ENCODE measurements at places on chromosomes 4 and X.
A peak's percentile ranks its signal among the peaks of the same experiment; 100 is the strongest.

DNA sequence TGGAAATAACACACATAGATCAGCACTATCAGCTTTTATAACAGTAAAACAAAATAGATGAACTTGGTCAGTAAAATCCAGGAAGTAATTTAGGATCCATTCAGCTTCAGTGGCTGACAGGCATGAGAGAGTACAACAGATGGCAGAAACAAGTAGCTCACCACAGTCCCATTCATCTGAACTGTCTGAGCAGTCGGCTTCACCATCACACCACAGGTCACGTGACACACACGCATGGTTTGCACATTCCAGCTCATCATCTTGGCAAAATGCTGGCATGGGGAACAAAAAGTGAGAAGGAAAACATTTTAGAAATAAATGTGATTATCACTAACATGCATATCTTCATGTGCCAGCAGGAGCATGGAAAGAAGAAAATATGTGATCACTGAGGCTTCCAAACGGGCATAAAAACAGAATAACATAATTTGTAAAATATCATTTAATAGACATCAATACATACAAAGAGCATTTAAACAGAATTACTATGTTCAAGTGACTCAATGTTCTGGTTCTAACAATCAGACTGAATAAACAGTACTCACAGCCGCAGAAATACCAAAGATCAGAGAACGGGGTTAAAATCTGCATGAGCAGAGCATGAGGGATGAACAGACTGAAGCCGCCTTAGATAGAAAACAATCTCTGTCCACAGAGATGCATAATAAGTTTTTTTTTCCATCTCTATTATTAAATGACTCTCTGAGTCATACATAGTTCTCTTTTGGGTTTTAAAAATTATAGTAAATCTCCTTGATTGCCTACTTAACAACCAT lies 158.1 kb downstream of the ATP10D start:
- DNase-seq: peak; percentile 72

DNA sequence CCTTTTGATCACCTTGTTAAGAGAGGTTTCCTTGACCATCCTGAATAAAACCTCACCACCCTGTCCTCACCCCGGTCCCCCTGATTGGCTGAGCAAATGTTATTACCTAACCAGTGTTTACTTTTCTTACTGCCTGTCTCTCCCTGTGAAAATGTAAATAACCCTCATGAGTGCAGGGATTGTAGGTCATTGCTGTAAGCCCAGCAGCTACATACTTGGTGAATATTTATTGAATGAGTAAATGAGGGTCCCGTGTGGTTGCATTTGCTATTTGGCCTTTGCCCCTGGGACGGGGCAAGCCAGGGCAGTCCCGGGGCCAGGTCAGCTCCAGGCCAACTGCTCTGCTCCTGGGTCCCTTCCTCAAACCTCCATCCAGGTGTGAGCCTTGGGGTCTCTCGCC lies 55.5 kb upstream of the CLCN4 start:
- DNase-seq: no peak

DNA sequence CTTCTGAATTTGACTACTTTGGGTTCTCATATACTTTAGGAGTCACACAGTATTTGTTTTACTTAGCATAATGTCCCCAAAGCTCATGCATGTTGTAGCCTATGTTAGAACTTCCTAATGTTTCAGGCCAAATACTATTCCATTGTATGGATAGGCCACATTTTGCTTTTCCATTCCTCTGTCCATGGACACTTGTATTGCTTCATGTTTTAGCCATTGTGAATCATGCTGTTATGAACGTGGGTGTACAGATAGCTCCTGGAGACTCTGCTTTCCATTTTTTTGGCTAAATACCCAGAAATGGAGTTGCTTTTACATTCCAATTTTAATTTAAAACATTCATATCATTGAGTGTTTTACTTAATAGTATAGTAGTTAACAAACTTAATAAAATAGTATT lies 54.5 kb downstream of the HTT start:
- DNase-seq: no peak

DNA sequence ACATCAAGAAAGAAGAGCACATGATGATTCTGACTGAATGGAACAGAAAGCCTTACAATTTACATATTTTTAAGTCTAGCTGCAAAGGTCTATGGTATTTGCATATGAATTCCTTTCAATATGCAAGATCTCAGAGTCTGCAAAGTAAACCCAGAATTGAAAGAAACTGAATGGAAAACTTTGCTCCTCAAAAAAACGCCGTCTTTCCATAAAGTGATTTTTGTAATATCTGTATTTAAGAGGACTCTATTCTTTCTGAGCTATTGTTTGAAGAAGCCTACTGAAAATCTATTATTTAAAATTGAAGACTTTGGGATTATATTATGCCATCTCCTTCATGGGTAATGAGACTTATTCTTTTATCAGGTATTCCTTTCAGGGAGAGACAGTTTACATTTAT lies 1894.4 kb downstream of the STIM2 start:
- DNase-seq: no peak

GRCh38 chr4:3318561-3319021 lies 25.8 kb downstream of the RGS12 start:
- DNase-seq: no peak

DNA sequence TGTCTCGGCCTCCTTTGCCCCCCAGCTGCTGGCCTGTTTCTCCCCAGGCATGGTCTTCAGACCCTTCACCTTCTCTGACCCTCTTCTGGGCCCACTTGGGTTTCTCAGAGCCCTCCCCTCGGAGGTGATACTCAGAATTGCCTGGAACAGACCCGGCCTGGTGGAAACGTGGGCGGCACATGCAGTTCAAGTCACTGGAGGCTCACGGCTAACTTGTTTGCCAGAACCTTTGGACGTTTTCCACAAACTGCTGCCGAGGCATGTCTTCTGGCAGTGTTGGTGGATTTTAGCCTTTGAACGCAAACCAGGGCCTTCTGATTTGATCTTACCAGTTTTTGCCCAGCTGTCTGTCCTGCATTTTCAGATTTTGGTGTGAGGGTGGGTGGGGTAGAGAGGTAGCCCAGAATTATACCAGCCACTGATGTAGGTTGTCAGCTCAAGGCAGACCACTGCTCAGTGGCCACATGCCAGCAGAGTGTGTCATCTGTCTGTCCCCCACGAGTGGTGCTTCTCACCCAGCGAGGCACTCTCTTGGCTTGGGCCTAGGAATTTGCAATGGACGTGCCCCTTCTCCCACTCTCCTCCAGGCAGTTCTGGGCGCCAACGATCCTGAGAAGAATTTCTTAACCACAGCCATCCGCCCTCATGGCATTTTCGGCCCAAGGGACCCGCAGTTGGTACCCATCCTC lies 32.5 kb upstream of the ZNF185 start:
- DNase-seq: no peak

GRCh38 chr4:88737307-88737941 lies 39.8 kb upstream of the NAP1L5 start:
- no peak for DNase-seq

- DNase-seq: peak; percentile 93
Observed at GRCh38 chr4:10063544-10064300, 42.4 kb upstream of the SLC2A9 start.

- DNase-seq: no peak
Observed at GRCh38 chr4:111595456-111595855, 549.8 kb upstream of the FAM241A start.

GRCh38 chr4:152106781-152107321 lies 346.0 kb upstream of the GATB start:
- DNase-seq: no peak
